ENCODE measurements at places on chromosomes 2 and 18.
A peak's percentile ranks its signal among the peaks of the same experiment; 100 is the strongest.

- DNase-seq = no peak
These were observed 41.4 kb downstream of the HS1BP3 start for GRCh38 chr2:20609349-20609994.

DNA sequence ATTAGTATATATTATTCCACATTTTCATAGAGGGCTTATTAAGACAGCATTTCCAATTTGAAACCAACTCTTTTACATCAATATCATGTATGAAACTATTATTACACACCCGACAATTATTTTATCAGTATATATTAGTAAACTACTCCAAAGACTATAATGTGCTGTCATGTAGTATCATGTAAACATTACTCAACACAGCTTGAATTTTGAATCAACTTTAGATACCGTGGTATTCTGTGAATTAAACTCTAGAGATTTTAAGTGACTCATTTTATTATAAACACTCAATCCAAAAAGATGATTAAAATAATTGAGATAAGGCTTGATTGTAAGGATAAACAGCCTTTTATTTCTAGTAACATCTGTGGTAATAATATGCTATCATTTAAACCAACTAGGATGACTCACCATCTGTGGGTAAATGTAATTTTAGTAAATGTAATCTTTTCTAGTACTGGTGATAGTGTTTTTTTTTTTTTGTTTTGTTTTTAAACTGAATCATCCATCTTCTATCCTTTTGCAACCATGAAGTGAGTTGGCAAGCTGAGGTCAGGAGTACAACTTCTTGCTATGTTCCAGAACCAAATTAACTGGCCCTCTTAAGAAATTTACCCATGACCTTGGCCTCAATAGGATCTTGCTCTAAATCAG is 144.3 kb upstream of the SMAD7 start:
- DNase-seq = no peak

- DNase-seq = peak; percentile 4
These were observed 212.6 kb downstream of the TNS1 start for GRCh38 chr2:217790195-217790594.

GRCh38 chr2:8438996-8439395 is 242.9 kb upstream of the ID2 start:
- no peak for DNase-seq

DNA sequence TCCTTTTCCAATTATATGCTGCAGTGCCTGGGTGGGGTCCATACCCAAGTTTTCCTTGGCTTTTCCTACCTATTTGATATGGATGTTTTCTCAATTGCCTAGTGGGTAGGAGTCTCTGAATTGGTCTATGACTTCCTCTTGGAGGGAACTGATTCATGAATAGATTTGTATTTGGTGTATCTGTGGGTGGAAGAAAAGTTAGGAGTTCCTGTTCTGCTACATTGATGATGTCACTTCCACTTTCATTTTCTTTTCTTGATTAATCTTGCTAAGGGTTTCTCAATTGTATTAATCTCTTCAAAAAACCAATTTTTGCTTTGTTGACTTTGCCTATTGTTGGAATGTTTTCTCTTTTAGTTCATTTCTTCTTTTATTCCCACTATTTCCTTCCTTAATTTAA is 37.4 kb upstream of the SLC9A2 start:
- DNase-seq = no peak

DNA sequence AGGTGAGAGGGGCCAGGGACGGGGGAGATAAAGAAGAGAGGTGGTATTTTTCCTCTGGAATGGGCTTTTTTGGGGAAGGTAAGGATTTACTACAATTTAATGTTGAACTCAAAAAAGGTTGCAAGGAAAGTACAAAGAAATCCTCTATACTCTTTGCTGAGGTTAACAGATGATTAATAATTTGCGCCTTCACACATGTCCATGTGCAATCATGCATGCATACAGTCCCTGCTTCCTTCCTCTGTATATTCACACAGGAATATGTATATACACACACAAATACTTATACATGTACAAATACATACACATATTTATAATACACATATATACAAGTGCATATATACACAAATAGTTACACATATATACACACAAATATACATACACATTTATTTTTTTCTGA is 193.4 kb downstream of the NBAS start:
- no peak for DNase-seq

DNA sequence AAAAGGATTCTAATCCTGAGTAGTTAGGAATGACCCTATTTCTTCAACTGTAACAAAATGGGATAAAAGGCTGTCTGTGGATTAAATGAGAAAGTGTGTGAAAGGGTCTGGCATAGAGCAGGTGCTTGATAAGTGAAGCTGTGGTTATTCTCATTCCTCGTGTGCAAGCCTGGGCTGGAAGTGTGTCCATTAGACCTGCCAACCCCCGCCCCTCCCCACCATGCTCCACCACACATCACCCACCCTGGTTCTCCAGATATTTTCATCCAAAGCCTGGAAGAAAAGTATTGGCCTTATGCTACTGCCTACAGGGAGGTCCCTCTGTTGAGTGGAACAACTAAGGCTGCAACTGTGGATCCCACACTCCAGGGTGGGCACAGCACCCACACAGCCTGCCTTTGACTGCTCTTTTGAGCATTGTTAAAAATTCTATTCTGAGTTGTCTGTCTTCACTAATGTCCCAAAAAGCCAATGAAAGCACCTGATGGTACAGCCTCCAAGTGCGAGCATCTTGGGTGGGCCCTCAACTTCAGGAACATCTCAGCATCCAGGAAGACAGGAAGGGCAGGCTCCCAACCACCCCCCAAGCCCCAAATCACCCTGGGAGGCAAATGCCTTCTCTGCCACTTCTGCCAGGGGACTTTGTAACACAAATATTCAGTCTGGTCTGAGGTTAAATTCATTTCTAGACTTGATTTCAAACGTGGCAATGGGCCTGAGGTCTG is 102.8 kb upstream of the PPP1CB start:
- DNase-seq = no peak

- no peak for DNase-seq
These were observed at the start of gene FRZB for GRCh38 chr2:182866461-182867406. TSS of gene FRZB (minus strand) at chr2:182866637. CDS start at chr2:182866552, 85 bp downstream.

Measured in activated CD4-positive, alpha-beta T cell treated with anti-CD3 and anti-CD28 coated beads, Interleukin-2, Interleukin-4, amounts not matched to agents 100 ng/mL and 50 ng/mL, durations not matched to agents 16 hours and 8 hours (primary cell).